T-helper 2 cell treated with Interferon-gamma antibody and Interleukin-4, amounts not matched to agents 5 μg/mL and 100 μg/mL, for 36 hours (primary cell): ENCODE measurements at places on chromosomes 16 and 17.

- H3K36me3 ChIP-seq, result no peaks in the 10 kb centered on the region
- no peak overlapping the region for H3K4me3 ChIP-seq
- peaks cover 6% of the 10 kb centered on the region for H3K27me3 ChIP-seq
- H3K27ac ChIP-seq, result no peak overlapping the region
- H3K4me1 ChIP-seq, result peaks cover 6% of the 10 kb centered on the region
- no peak for DNase-seq
Measured at GRCh38 chr16:84884596-84885341, 65.0 kb downstream of the CRISPLD2 start.

GRCh38 chr16:81744911-81745310, 34.2 kb upstream of the PLCG2 start:
- H3K27ac ChIP-seq, result no peak overlapping the region
- no peaks in the 10 kb centered on the region for H3K36me3 ChIP-seq
- peaks cover 6% of the 10 kb centered on the region for H3K27me3 ChIP-seq
- DNase-seq, result no peak
- H3K4me3 ChIP-seq, result no peak overlapping the region

DNA sequence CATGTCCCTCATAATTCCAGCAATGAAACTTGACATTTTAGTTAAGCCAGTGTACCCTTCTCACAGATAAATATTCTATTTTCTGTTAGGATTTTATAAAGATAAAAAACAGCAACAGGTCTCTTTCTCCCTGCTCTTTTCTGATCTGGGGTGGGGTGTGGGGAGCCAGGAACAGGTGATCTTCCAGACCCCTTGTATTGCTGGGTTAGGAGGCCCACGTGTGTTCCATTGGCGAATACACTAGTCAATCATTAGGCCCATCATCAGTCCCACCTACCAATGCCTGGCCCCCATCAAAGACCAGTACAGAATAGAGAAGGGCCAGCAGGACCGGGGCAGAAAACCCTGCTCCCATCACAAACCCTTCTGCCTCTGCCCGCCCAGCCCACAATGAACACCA, 40.3 kb upstream of the TOB1 start:
- H3K4me1 ChIP-seq, result peaks cover 39% of the 10 kb centered on the region
- no peaks in the 10 kb centered on the region for H3K27me3 ChIP-seq
- no peak overlapping the region for H3K4me3 ChIP-seq

DNA sequence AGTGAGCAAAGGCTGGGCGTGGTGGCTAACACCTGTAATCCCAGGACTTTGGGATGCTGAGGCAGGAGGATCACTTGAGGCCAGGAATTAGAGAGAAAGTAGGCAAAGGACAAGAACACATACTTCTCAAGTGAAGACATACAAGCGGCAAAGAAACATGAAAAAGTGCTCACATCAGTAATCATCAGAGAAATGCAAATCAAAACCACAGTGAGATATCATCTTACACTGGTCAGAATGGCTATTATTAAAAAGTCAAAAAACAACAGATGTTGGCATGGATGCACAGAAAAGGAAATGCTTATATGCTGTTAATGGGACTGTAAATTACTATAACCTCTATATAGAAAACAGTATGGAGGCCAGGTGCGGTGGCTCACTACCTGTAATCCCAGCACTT, 12.2 kb upstream of the SLX4 start:
- H3K27me3 ChIP-seq, result no peaks in the 10 kb centered on the region
- no peak for DNase-seq
- H3K27ac ChIP-seq, result peak overlapping the region; percentile 37
- H3K4me3 ChIP-seq, result no peak overlapping the region
- peaks cover 9% of the 10 kb centered on the region for H3K36me3 ChIP-seq

GRCh38 chr17:36703860-36704266, 102.5 kb downstream of the MRM1 start:
- DNase-seq, result peak; percentile 50
- H3K27ac ChIP-seq, result no peak overlapping the region
- H3K36me3 ChIP-seq, result no peaks in the 10 kb centered on the region
- peaks cover 34% of the 10 kb centered on the region for H3K27me3 ChIP-seq
- no peaks in the 10 kb centered on the region for H3K4me1 ChIP-seq

GRCh38 chr16:12902511-12903372, 1.3 kb downstream of the SHISA9 start:
- H3K27me3 ChIP-seq, result peaks cover 71% of the 10 kb centered on the region
- H3K36me3 ChIP-seq, result no peaks in the 10 kb centered on the region
- H3K27ac ChIP-seq, result no peak overlapping the region
- no peak for DNase-seq
